ENCODE measurements at places on chromosomes 3 and 15. TPM values are rescaled to one million over a fixed set of nuclear protein-coding genes. Genes with fewer than 3 reads are reported as not detected.

DNA sequence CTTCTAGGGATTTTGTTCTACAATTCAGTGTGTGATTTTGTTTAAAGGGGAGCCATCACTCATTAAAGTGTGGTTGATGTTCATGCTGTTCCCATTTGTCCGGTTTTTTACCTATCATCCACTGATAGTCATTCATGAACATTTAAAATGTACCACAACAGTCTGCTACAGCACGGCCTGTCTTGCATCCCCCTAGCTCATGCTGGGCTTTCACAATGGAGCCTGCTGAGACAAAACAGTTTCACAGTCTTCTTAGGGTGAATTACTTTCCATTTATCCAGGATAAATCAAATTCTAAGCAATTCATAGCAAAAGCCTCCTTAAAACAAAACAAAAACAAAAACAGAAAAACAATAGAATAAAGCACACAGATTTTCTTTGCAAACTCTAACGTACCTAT lies 627.2 kb downstream of the CADM2 start:
- DNase-seq = no peak

GRCh38 chr3:46395766-46396530 lies 10.9 kb downstream of the CCR5AS start:
- DNase-seq = no peak

- no peak for DNase-seq
Observed at GRCh38 chr3:127324076-127324475, 36.2 kb upstream of the PRR20G start.

The USF3 gene
- 26.7 TPM for total RNA-seq

- no peak for DNase-seq
Observed at GRCh38 chr15:71562251-71562650, 248.1 kb upstream of the NR2E3 start.

DNA sequence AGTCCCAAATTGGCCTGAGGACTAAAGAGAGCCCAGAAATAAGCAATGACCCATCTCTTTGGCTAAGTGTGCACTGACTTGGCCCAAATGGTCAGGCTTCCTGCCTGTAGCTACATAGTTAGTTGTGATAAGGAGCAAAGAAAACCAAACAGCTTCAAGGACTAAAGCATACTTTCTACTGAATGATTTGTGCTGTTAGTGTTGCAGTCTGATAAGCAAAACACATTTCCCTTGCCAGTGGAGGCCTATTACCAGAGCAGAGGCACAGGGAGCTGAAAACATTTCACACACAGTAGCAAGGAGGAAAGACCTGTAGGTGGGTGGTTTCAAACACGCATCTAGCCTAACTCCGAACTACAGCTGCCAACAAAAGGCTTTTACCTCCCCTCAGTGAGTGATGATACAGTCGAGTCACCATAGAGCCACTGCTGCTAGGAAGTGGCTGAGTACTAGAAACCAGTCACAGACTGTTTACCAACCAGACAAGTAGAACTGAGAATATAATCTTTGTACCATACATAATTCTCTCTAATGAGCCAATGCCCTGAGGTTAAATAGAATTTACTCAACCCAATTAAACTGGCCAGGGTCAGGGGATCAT lies 222.3 kb upstream of the THBS1 start:
- no peak for DNase-seq

- DNase-seq = no peak
Observed at GRCh38 chr3:196016485-196016884, 65.4 kb downstream of the TFRC start.

- DNase-seq = no peak
Observed at GRCh38 chr15:101811902-101812301, at the start of gene OR4F15. Gene OR4F15 (plus strand): TSS chr15:101812202. CDS start chr15:101818187, 5,985 bp downstream.

GRCh38 chr3:195570344-195570743 lies 13.4 kb downstream of the APOD start:
- no peak for DNase-seq

DNA sequence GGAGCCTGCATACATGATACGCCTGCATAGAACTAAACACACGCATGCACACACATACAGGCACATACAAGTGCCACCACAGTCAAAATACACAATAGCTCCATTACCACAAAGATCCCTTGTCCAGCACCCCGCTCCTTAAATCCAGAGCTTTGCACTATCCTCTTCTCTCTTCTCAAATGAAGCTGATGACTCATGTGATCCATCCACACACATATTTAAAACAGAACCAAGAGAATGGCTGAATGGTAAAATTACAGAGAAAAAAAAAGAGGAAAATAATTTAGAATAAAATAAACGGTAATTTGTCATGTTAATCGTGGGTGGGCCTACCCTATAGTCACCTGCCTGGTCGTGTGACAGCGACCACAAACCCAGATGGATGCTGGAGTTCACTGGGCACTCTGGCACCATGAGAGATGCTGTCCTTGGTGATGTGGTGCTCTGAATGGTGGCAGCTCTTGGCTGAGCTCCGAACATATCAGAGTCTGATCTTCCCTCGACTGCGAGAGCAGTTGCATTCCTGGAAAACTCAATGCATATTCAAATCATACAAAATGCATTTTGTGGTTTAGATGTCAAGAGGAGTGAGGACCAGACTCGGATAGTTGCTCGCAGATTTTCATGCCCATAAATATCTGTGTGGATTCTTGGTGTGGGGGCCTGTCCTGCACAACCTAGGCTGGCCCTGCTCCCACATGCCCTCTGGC lies 8.9 kb downstream of the IQSEC1 start:
- DNase-seq = no peak

The RLBP1 gene
- total RNA-seq = 2.1 TPM

DNA sequence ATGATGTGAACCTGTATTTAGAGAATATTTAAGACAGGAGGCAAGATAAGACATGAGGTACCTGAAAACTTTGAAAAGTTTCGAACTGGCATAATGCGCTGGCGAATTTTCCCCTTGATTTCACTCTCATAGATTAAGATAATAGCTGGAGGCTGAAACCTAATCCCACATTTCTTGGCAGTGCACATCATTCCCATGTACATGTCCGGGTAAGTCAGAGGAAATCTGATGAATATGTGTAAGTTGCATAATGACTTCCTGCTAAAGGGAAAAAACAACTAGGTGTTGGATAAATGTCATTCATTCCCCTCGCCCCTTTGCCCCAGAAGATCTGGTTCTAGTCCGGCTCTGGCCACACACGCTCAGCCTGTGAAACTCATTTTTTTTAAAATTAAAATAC lies 3.6 kb downstream of the CEP19 start:
- DNase-seq = no peak

GRCh38 chr15:90674476-90674875 lies 42.7 kb upstream of the BLM start:
- no peak for DNase-seq

DNA sequence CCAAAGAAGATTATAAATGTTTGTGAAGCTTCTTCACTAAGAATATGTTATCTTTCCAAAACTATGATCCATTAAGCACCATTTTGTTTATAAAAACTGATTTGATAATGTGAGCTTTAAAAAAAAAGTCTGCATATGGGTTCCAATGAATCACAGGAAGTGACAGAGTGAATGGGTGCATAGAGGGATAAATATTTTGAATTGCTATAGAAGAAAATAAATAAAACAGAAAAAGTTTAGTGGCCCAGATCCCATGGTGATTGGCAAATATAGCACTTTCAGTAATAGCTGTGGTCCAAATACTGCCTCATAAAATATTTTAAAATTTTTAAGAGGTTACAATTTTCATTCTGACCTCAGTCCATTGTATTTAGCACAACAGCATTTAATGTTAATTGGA lies 19.2 kb downstream of the CPA3 start:
- no peak for DNase-seq

- no peak for DNase-seq
Observed at GRCh38 chr3:139769796-139770195, 92.0 kb upstream of the NMNAT3 start.

GRCh38 chr15:67835297-67836133 lies 4.3 kb downstream of the RNU6-1 start:
- DNase-seq = no peak

GRCh38 chr15:71011503-71012155 lies 103.6 kb upstream of the THSD4 start:
- no peak for DNase-seq

Data from mucosa of descending colon (tissue), 3 donors.